Activated naive CD4-positive, alpha-beta T cell treated with anti-CD3 and anti-CD28 coated beads for 36 hours (primary cell): ENCODE measurements at places on chromosomes 11 and 22.
A peak's percentile ranks its signal among the peaks of the same experiment; 100 is the strongest.

DNA sequence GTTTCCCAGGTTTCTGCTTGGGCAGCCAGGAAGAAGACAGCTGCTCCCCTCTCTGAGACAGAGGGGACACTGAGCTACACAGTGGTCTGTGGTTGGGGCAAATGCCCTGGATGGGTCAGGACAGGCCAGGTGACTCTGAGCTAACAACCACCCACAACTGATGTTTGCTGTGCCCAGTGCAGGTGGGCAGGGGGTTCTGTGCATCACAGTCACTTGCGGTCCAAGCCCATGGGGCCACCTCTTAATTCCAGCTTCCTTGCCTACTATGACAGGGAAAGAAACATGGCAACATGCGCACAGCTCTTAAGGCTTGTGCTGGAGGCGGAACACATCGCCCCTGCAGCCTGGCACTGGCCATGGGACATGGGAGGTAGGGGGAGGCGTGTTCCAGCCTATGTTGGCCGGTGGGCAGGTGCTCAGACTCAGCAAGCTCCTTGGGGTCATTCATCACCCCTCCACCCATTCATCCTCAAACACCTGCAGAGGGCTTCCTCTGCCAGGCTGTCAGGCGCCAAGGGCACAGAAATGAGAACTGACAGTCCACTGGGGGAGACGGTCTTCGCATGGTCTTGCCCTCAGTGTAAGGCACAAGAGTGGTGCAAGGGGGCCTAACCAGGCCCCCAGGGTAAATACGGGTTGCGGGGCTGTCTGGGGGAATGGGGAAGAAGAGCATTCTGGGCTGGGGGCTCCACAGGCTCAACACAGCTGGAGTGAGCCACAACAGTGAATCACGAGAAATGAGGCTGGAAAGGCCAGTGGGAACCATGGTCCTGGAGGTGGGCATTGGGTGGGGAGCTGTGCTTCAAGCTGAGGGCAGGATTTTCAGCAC lies 55.6 kb downstream of the ARFGAP3 start:
- no peak for DNase-seq

GRCh38 chr11:96137373-96137772 lies 205.6 kb downstream of the MAML2 start:
- no peak for DNase-seq

- DNase-seq: no peak
These were observed 403.2 kb downstream of the AASDHPPT start for GRCh38 chr11:106480581-106481190.

DNA sequence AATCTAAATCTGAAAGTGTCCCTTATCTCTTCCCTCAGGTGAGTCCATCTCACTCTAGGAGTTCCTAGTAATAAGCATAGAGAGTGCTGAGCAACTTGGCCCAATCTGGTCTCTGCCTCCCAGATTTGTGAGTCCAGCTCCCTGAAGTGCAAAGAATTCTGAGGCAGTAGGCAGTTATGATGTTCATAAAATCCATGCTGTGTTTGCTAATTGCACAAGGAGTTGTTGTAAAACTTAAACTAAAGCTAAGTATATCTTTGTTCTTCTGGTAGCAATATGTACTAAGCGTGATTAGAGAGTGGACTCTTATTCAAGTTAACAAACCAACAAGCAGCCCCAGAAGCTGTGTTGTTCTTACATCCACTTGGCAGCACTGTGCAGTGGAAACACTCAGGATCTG lies 7.6 kb upstream of the PTH start:
- no peak for DNase-seq

GRCh38 chr22:41513391-41513790 lies 30.9 kb downstream of the POLR3H start:
- DNase-seq: no peak

DNA sequence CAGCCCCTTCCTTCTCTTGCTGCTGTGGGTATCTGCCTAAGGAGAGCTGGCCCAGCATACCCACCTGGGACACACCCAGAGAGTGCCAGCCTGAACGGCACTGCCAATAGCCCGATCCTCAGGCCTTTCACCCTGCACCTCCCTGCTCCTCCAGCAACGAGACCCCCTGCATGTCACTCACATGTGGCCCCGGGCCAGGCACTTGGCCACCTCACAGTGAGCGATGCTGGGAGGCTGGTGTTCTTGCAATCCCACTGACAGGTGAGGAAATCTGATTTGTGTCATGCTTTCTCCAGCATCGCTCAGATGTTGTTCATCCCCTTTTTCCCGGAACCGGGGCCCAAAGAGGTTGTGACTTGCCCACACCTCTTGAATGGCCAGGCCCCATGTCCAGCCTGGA lies 20.5 kb downstream of the DAGLA start:
- DNase-seq: no peak

DNA sequence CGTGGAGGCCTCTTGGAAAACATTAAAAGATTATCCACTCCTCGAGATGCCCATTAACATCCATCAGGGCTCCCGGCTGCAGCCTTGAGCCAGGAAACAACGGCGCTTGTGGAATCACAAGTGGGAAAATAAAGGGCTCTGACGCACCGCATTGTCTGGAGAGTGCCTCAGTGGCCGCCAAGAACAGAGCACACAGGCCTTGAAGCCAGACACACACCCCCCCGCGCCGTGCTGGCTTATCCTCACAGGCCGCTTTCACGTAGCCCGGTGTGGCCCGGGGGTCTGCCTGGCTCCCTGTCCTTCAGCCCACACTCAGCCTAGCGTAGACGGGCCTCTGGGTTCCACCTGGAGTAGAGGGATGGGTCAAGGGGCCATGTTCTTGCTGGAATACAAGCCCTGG lies 1020.5 kb downstream of the BRD1 start:
- DNase-seq: no peak

DNA sequence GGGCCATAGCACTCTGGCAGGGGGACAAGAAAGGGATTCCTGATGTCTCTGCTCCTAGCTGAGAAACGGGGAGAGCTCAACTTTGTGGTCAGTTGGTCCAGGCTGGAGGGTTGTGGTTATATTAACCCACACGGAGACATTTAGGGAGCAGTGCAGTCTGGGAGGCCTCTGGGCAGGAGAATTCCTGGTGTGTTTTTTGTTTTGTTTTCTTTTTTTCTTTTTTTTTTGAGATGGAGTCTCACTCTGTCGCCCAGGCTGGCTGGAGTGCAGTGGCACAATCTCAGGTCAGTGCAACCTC lies 88.0 kb upstream of the SHISAL1 start:
- DNase-seq: no peak

DNA sequence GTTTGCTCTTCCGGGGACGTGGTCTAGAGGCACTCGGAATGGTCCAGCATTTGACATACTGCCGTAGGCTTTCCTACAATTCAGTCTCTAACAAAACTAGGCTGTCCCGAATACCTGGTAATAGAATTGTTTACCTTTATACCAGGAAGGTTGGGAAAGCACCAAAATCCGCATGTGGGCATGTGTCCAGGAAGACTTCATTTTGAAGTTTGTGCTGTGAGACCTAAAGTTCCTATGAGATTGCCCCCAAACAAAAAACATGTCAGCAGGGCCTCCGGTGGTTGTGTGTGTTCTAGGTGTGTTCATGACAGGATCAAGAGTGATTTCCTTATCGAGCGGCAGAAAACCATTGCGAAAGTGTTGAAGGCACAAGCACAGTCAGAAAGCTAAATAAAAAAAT lies 26.1 kb downstream of the HSPA8 start:
- DNase-seq: no peak

- DNase-seq: no peak
These were observed 54.8 kb upstream of the PRSS23 start for GRCh38 chr11:86745571-86745970.

- no peak for DNase-seq
These were observed 9.7 kb downstream of the MCAM start for GRCh38 chr11:119307219-119307618.

- no peak for DNase-seq
These were observed 962.3 kb upstream of the RAG2 start for GRCh38 chr11:37560346-37560745.

- peak; percentile 68 for DNase-seq
These were observed 10.3 kb downstream of the PARVG start for GRCh38 chr22:44191036-44191454.

GRCh38 chr11:110134110-110134509 lies 40.9 kb downstream of the ZC3H12C start:
- DNase-seq: no peak

- no peak for DNase-seq
These were observed 62.2 kb downstream of the BCR start for GRCh38 chr22:23242473-23243001.

GRCh38 chr22:40030758-40031095 lies 36.0 kb downstream of the FAM83F start:
- no peak for DNase-seq

DNA sequence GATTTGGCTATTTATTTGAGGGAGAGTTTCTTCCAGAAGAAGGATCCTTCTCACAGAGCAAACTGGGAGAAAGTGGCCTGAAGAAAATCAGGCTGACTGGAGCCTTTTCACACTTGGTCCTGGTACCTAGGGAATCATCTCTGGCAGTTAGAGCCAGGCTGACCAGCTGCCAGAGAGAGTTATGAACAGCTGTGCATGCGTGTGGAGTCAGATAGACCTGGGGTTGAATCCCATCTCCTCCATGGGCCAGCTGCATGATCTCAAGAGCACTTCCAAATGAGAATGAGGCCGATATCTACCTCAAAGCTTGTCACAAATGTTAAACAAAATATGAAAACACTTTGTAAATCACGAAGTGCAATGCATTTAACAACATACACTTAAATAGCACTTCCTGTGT lies 390.0 kb downstream of the TENM4 start:
- DNase-seq: no peak

DNA sequence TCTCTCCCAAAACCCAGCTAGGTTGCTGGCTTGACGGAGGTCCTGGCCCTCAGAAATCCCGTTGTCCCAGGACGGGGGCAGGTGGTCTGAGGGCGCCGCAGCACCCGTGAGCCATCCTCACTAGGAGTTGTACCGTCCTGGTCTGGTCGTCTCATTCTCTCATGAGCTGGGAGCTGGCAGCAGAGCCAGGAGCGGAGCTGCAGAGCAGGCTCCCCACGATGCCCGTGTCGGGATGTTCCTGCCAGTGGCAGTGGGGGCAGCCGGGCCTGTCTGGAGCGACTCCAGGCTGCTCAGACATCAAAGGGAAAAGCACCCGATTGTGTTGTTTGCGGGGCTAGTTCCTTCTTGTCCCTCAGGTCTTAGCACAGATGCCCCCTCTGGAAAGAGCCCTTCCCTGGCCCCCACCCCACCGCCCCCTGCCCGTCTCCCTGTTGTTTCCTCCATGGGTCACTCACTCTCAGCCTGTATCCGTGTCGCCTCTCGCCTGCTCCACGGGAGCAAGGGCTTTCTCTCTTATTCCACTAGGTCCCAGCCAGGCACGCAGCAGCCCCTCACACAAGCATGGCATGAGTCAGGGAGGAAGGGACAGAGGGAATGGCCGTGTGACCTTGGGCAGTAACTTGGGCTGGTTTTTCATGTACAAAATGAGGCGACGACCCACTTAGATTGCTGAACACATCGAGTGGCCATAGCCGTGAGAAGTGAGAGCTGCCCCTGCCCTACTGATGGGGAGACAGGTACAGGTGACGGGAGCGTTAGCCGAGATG lies 23.2 kb upstream of the MGAT3 start:
- DNase-seq: no peak

DNA sequence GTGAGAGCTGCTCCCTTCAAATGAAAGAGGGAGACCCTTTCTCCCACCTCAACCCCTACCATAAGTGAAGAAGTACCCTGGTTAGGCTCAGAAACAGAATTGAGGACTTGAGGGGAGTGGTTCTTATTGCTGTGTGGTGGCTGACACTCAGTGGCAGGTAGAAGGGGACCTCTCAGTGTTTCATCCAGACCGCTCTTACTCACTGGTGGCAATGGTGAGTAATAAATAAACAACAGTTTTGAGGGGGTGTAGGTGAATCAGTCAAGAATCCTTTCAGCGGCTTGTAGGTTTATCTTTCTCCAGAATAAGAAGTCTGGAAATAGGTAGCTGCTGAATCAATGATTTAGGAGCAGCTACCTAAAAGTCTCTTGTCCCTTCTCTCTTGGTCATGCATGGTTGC lies 403.4 kb upstream of the B3GAT1 start:
- no peak for DNase-seq

GRCh38 chr11:129593098-129593497 lies 217.4 kb downstream of the BARX2 start:
- no peak for DNase-seq

GRCh38 chr22:27060190-27060589 lies 402.8 kb downstream of the MIAT start:
- no peak for DNase-seq

GRCh38 chr22:29313126-29313575 lies 2.3 kb downstream of the RASL10A start:
- DNase-seq: peak; percentile 37

DNA sequence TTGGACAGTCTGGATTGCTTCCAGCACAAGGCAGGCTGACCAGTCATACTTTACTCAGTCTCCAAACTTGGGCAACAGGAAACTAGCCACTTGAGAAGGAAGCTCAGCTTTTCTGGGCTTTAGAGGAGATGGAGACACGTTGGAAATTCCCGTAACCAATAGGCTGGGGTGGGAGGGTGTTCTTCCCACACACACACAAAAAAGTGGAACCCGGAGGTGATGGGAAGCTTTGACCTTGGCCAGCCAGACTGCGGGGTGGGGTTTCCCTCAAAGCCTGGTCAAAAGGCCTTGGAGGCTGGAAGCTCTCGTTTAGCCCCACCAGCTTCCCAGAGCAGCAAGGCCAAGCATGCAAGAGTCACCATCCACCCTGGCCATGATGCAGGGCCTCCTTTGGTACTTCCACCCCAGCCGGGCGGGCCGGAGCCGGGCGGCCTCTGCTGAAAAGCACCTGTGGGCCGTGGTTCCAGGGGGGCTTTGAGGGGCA lies 126.2 kb downstream of the BCR start:
- no peak for DNase-seq

- DNase-seq: no peak
These were observed 76.0 kb upstream of the KCNQ1OT1 start for GRCh38 chr11:2775626-2776350.

- DNase-seq: no peak
These were observed 65.4 kb upstream of the B3GAT1 start for GRCh38 chr11:134477486-134477885.

DNA sequence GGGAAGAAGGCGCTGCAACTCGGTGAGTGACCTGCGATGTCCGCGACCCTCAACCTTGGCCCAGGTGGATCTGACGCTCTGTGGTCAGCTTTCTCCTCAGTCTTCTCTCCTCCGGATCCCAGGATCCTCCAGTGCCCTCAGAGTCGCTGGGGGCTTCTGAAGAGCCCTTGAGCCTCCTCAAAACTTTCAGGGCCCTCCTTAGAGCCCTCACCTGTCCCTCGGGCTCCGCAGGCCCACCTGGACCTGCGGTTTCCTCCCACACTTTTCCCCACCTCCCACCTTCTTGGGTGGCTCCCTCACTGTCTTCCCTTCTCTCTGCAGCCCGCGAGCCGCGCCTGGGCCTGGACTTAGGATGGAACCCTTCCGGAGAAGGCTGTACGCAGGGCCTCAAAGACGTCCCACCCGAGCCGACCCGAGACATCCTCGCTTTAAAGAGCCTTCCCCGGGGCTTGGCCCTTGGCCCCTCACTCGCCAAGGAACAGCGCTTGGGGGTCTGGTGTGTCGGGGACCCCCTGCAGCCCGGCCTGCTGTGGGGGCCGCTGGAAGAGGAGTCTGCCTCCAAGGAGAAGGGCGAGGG lies 335 bp downstream of the ZNF408 start:
- DNase-seq: no peak

- no peak for DNase-seq
These were observed 435.2 kb upstream of the B3GAT1 start for GRCh38 chr11:134847083-134847715.

GRCh38 chr11:59188954-59189353 lies 17.0 kb downstream of the DTX4 start:
- DNase-seq: no peak

GRCh38 chr22:24155627-24156140 lies 25.6 kb upstream of the SUSD2 start:
- DNase-seq: peak; percentile 55

- DNase-seq: no peak
These were observed 264.7 kb upstream of the SESN3 start for GRCh38 chr11:95495706-95496105.

- no peak for DNase-seq
These were observed 367 bp upstream of the MMP11 start for GRCh38 chr22:23772315-23772648.
